ENCODE measurements at places on chromosomes 5 and 9. TPM values are rescaled to one million over a fixed set of nuclear protein-coding genes. Genes with fewer than 3 reads are reported as not detected.
A peak's percentile ranks its signal among the peaks of the same experiment; 100 is the strongest.

GRCh38 chr9:91771027-91771426 is 179.0 kb downstream of the ROR2 start:
- DNase-seq, result peak; percentile 38
- H3K4me3 ChIP-seq, result no peak overlapping the region
- no peaks in the 10 kb centered on the region for H3K4me1 ChIP-seq
- no peaks in the 10 kb centered on the region for H3K36me3 ChIP-seq

DNA sequence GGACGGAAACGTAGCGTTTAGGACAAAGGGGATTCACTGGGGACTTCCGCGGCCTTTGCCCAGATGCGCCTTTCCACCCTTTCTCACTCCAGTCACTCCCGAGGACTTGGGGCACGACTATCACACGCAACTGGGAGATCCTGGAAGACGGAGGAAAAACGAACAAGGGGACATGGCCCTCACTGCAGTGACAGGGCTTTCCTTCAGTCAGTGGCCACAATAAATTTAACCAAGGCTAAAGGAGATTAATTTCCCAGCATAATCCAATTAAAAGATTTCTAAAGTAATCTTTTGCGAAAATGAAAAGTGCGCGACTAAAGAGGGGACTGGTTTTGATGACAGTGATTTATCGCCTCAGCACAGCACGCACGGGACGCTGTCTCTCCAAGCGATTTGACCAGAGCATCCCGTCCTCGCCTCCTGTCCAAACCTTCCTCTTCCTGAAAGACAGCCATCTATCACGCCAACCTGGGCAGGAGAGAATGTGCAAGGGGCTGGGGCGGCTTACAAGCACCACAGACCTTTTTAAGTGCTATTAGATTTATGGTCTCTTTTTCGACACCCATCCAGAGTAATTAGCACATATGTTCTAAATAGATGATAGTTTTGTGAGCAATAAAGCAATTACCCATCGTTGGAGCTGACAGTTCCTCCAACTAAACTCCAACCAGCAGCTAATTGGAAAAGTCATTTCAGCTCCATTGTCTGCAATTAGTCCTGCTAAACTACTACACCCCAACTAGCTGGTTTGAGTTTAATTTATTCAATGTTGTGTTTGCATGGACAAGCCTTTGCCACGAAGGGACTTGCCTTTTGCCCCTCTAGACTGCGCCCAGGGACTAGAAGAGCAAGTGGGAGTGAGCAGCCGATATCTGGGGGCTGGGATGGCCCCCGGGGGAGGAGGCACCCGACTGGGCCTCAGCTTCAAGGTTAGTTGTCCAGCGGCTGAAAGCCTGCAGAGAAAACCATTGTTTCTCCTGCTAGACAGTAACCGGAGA is 7.4 kb downstream of the NR2F1-AS1 start:
- H3K27ac ChIP-seq, result no peak overlapping the region
- no peak for DNase-seq
- H3K4me1 ChIP-seq, result no peaks in the 10 kb centered on the region
- peaks cover 66% of the 10 kb centered on the region for H3K27me3 ChIP-seq
- H3K36me3 ChIP-seq, result no peaks in the 10 kb centered on the region

GRCh38 chr5:64818245-64818644 is 49.5 kb downstream of the CWC27 start:
- H3K27me3 ChIP-seq, result no peaks in the 10 kb centered on the region
- no peak overlapping the region for H3K27ac ChIP-seq
- H3K4me1 ChIP-seq, result no peaks in the 10 kb centered on the region
- no peaks in the 10 kb centered on the region for H3K36me3 ChIP-seq
- no peak for DNase-seq

DNA sequence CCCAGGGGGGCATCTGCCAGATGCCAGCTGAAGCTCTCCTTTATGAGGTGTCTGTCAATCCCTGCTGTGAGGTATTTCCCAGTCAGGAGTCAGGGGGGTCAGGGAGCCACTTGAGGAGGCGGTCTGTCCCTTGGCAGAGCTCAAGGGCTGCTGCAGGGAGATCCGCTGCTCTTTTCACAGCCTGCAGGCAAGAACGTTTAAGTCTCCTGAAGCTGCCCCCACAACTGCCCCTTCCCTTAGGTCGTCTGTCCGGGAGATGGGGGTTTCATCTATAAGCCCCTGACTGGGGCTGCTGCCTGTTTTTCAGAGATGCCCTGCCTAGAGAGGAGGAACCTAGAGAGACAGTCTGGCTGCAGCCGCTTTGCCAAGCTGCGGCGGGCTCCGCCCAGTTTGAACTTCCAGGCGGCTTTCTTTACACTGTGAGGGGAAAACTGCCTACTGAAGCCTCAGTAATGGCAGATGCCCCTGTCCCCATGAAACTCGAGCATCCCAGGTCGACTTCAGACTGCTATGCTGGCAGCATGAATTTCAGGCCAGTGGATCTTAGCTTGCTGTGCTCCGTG is 148.3 kb downstream of the RPS23 start:
- DNase-seq, result no peak
- no peaks in the 10 kb centered on the region for H3K36me3 ChIP-seq
- H3K27me3 ChIP-seq, result no peaks in the 10 kb centered on the region
- H3K4me1 ChIP-seq, result no peaks in the 10 kb centered on the region

DNA sequence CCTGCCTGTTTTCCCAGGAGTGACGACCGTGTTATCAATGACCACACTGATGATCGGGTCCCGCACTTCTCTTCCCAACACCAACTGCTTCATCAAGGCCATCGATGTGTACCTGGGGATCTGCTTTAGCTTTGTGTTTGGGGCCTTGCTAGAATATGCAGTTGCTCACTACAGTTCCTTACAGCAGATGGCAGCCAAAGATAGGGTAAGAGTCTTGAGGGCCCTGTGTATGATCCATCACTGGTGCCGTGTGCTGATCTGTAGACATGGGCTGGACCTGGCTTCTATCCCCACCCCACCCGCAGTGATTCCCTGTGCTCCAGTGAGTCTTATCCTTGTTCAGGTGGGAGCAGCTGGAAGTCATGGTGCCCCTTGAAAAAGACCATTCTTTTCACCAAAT is 26.0 kb downstream of the GABRP start:
- no peak overlapping the region for H3K27ac ChIP-seq
- H3K27me3 ChIP-seq, result no peaks in the 10 kb centered on the region
- H3K36me3 ChIP-seq, result no peaks in the 10 kb centered on the region
- DNase-seq, result no peak
- H3K4me1 ChIP-seq, result no peaks in the 10 kb centered on the region

DNA sequence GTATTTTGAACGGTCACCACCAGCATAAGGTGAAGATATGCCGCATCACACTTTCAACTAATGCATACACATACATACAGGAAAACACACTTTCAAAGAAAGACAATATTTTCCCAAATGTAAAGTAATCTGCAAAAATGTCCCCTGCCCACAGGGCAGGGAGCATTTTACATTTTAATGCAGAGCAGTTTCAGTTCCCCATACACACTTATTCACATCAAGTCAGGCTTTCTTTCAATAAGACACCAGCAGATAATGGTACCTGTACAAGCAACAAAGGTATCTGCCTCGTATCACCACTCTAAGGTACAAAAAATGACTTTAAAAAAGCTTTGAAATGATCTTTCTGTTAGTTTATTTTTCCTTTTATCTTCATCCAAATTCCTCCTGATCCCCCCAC is 247.1 kb upstream of the CCNG1 start:
- no peaks in the 10 kb centered on the region for H3K36me3 ChIP-seq
- H3K27ac ChIP-seq, result no peak overlapping the region
- no peak overlapping the region for H3K4me3 ChIP-seq
- DNase-seq, result no peak
- no peaks in the 10 kb centered on the region for H3K4me1 ChIP-seq

FIBCD1 gene
- total RNA-seq, result 9.0 TPM

Data from colonic mucosa (tissue), 4 donors.